Bronchial epithelial cell (primary cell): ENCODE measurements at places on chromosomes 12 and 14.

DNA sequence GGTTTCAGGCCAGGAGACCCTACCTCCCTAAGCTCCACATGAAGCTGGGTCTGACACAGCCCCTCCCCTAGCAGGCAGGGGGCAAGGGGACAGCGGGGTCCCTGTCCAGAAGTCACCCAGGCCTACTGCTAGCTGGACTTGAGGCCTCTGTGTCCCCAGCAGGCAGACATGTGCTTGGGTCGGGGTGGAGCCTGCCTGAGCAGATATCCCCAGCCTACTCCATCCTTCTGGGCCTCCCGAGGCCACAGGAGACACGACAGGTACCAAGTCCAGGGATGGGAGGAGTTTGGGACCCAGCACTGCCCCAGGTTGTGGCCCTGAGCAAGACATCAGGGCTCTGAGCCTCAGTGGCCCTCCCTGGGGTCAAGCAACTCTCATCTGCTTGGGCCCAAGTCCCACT is 105.2 kb upstream of the EIF5 start:
- DNase-seq: no peak

- peak; percentile 11 for DNase-seq
These were observed 1.1 kb downstream of the ANO6 start for GRCh38 chr12:45216983-45217485.

GRCh38 chr12:104643093-104643818 is 186.5 kb downstream of the CHST11 start:
- DNase-seq: no peak

DNA sequence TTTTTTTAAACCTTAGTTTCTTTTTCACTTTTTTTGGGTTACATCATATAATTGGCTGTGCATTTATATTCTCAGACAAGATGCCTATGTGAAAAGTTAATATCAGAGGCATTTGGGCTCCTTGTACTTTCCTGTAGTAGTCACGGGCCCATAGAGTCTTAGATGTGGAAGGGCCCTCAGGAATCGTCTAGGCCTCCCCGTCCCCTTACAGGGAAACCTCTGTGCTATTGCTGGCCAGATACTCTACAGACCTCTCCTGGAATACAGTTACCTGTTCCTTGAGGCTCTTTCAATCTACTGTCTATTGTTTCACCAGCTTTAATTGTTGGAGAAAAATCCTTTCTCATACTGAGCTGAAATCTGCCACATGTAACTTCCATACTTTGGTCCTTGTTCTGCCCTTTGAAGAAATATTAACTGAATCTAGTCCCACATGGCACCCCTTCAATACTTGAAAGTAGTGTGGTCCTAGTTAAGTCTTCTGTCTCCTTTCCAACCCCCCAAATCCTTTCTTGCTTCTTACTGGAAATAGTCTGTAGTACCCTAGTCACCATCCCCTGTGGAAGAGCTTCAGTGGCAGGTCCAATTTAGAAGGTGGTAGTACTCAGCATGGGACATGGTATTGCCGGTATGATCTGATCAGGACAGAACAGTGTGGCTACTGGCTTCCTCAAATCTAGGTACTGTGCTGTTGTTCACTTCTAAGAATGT is 3.1 kb downstream of the ATP23 start:
- no peak for DNase-seq

DNA sequence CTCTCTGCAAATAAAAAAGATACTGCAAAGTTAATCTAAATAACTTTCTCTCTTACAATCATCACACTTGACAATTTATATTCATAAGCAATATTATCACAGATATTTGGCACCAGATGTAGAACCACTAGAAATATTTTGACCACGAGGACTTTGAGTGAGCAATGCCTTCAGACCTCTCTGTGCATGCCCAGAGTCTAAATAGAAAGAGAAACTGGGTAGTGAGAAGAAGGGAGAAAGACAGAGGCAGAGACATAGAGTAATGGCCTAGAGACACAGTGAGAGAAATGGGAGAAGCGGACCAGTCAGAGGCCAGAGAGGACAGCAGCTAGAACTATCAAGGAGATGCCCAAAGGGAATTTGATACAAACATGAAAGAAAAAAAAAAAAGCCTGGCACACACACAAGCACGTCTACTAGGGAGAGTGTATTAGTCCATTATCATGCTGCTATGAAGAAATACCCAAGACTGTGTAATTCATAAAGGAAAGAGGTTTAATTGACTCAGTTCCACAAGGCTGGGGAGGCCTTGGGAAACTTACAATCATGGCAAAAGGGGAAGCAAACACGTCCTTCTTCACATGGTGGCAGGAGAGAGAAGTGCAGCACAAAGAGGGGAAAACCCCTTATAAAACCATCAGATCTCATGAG is 41.1 kb downstream of the BMP4 start:
- DNase-seq: no peak

- DNase-seq: no peak
These were observed 49.5 kb upstream of the RTRAF start for GRCh38 chr14:51939755-51940301.

GRCh38 chr14:22502551-22502950 is 86.5 kb downstream of the DAD1 start:
- no peak for DNase-seq

DNA sequence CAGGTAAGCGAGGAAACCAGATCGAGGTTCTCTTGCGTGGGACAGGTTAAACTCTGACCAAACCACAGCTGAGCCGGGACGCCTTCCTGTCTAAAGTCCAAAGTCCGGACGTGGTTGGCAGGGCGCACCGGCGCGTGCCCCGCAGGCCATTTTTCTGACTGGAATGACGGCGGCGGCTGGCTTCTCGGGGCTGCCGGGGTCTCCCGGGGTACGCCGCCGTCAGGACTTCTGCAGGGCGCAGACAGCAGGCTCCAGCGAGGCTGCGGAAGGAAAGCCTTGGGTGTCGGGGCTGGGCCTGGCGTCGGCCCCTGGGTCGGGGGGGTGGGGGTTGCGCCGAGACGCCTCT is 32.8 kb downstream of the MIA2 start:
- peak; percentile 76 for DNase-seq

DNA sequence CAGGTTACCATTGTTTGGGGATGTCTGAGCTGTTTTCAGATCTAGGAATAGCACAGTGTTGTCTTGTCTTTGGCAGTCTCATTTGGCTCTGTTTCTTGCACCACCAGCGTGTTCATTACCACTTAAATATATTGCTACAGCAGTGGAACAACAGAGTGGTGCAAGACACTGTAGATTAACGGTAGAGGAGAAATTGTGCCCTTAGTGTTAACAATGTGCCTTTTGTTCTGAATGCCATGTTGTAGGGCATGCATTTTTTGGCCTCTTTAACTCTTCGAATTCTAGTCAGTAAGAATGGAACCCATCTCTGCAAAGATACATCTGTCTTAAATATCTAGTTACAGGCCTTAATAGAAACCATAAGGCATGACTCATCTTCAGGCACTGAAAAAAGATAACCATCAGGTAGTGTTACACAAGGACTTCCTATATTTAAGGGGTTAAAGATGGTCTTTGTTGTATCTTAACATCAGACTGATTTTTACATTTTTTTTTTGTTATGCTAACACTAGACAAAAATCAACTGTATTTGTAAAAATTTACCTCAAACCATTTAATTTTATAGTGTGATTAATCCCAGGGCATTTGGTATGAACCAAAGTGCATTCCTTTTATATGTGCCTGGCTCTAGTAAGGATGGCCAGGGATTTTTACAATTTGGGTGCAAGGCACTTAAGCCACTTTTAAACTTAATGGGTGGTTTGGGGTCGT is 12.9 kb downstream of the DYRK2 start:
- DNase-seq: peak; percentile 25

- DNase-seq: peak; percentile 88
These were observed 798.8 kb downstream of the SLC16A7 start for GRCh38 chr12:60394665-60395064.

DNA sequence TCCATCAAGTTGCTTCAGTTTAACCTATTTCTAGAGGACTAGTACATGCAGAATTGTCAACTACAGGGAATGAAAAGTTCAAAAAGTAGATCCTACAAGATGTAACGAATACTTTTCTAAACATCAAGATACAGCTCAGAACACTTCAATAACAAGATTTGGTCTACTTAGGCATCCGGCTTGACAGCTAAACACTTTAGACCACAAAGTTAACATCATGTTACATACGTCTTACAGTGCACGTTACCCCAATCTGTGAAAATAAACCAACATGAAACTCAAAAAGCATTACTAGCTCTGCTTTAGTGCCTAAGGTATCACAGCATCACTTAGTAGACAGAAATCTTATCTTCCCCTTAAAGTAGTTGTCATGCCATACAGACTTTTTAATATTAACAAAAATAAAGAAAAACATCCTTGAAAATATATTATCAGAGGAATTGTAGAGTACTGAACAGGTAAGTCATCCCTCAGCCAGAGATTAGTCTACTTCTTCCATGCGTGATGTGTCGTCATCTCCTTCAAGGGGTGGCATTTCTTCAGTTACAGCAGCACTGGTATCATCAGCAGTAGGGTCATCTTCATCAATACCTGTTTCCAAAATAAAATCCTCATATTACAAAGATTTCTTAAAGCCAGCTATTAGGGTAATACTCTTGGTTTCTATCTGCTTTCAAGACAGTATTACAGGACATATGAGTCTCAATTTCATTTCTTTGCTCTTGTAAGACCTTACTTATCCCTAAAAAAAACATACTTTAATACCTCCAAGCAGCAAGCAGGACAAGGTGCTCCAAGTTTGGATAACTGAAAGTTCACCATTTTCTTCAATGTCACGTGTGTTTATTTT is 5.4 kb downstream of the HSP90AA1 start:
- no peak for DNase-seq

DNA sequence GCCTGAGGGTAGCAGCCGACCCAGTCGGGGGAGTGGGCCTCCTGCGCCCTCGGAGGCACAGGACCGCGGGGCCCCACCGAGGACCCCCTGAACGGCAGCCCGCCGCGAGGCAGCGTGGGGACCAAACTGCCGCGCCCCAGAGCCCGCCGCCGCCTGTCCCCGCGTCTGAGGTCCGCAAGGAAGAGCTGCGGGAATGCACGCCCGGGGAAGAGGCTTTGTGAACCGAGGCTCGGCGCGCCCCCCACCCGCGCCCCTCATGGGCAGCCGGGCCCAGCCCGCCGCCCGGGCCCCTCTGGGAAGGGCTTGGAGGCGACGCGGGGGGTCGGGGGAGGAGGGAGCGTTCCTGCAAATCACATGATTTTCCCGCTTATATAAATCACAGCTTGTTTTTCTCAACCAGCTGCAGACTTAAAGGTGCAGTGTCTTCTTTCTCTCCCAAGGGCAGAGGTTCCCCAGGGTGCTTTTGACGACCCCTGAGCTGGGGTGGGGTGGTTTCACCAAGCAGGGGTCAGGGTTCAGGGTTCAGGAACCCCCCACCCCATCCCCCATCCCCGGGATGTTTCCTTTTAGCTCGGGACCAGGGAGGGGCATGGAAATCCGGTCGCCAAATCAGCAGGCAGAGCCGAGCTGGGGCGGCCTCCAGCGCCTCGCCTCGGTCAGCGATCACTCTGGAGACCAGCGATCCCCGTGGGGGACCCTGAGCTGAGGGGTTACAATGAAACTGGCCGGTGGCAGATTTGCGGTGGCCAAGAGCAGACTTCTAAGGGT is 44.7 kb upstream of the ATP23 start:
- peak; percentile 27 for DNase-seq

DNA sequence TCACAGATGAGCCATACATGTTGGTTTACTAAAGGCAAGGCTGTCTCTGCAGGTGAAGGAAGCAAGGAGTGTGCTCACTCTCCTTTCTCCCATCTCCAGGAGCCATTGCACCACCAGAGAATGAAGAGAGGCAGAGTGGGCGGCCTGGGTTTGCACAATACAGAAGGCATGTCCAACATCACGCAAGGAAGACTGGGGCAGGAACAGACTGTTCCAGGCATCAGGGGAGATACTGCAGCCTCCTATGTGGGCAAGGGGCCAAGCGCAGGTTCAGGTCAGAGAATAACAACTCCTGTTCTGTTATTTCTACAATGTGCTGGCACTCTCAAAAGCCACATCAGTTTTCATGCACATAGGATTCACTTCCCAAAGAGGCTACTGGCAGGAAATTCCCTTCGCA is 1.7 kb upstream of the TMEM229B start:
- DNase-seq: no peak

GRCh38 chr14:78782551-78782950 is 612.4 kb downstream of the NRXN3 start:
- DNase-seq: peak; percentile 53

DNA sequence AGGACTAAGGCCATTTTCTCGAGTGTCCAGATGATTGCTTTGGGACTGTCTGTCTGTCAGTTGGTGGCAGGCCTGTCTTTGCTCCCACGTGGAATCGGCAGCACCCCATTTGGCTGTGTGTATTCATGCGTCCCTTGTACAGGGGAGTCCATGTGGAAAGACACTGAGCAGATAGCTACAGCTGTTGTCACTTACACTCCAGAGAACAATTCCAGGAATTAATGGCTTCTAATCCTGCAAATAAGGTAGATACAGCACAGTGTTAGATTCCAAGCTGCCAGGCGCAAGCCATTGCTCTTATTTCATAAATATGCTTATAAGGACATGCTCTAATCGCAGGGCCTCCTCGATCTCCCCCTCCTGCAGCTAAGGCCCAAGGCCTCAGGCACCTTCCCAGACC is 208.8 kb downstream of the VRK1 start:
- no peak for DNase-seq

- DNase-seq: no peak
These were observed 5.0 kb upstream of the KLC1 start for GRCh38 chr14:103623883-103624482.

GRCh38 chr12:13128291-13128965 is 25.0 kb upstream of the GSG1 start:
- no peak for DNase-seq

GRCh38 chr12:101002696-101003419 is 207.2 kb downstream of the SLC5A8 start:
- DNase-seq: no peak

GRCh38 chr14:39016733-39017095 is 86.3 kb downstream of the SEC23A start:
- DNase-seq: no peak

- peak; percentile 44 for DNase-seq
These were observed 39.9 kb downstream of the DNAI7 start for GRCh38 chr12:25155022-25155576.

GRCh38 chr12:31644536-31644935 is 15.0 kb upstream of the ETFBKMT start:
- peak; percentile 63 for DNase-seq

- peak; percentile 26 for DNase-seq
These were observed 24.8 kb downstream of the SLC25A29 start for GRCh38 chr14:100281286-100282082.

- peak; percentile 35 for DNase-seq
These were observed 795.6 kb downstream of the DIO2 start for GRCh38 chr14:79415726-79416125.

DNA sequence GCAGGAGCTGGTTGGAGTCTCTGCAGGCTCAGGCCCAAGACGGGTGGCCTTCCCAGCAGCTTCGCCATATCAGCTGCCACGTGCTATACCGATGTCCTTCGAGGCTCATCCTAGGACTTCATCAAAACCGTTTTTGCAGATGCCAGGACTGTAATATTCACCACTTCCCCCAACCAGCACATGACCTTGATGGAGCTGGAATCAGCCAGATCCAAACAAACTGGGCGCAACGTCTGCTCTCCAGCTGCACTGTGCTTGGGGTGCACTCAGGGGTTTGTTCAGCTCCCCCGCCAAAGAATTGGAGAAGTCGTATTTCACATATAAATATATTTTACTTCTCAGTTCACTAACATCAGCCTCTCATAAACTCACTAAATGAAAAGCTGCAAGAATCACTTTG is 149.5 kb upstream of the DIO3 start:
- no peak for DNase-seq

GRCh38 chr14:59346796-59347510 is 118.2 kb downstream of the GPR135 start:
- no peak for DNase-seq
